Natural killer cell treated with Interleukin-12 subunit alpha and Interleukin-12 subunit beta and Interleukin-15 and Interleukin-18, amount 100 ng/mL, for 72 hours (primary cell): ENCODE measurements at places on chromosomes 5 and 9.

- no peak for DNase-seq
These were observed 76.6 kb upstream of the DAB2 start for GRCh38 chr5:39501397-39501796.

DNA sequence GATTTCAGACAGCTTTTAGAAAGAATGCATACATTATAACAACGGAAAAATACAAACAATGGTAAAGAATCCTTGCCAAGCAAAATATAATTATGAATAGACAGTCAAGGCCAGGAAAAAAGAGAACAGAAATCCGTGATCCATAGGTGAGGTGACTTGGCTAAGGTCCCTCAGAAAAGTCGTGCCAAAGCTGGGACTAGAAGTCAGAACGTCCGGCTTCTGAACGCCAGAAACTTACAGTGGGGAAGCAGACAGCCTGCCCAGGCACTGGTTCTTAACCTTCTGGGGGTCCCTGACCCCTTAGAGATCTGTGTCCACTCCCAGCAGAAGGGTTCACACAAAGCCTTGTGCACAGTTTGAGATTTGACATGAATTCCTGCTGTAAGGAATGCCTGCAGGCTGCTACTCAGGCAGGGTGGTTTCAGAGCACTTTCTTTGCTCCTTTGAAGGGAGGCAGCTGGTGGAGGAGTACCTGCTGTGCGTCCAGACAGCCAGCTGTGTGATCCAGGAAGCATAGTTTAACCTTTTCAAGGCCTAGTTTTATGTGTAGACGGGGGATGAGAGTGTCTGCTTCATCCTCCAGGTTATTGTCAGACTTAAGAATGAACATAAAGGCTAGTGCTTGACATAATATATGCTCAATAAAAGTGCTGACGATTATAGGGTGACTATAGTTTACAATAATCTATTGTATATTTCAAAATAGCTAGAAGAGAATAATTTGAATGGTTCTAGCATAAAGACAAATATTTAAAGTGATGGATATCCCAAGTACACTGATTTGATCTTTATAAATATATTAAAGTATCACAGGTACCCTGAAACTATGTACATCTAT, 852 bp downstream of the ARHGEF37 start:
- DNase-seq = no peak

DNA sequence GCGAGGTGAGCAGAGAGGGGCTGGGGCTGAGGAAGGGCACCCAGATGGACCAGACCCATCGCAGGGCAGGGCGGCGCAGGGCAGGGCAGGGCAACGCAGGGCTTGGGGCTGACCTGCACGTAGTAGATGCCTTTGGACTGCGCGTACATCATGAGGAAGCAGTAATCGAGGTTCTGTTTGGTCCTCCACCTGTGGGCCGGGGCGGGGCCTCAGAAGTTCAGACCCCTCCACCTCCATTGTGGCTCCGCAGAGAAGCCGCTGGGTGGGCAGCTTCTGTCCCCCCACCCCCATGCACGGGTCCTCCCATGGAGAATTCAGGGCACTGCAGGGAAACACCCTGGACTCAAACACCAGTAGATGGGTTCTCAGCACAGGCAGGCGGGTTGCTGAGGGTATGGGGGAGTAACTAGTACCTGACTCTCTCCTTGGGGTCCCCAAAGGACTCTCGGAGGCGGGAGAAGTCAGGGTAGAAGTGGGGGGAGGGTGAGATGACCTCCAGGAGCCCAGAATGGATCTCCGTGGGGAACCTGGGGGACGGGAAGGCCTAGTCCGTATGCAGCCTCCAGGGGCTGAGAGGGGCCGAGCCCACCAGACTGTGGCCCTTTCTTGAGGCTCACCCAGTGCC, 6.4 kb downstream of the LTC4S start:
- DNase-seq = no peak

GRCh38 chr9:83444110-83444509, 94.1 kb downstream of the FRMD3 start:
- no peak for DNase-seq
